ENCODE measurements at places on chromosomes 1 and 21. TPM values are rescaled to one million over a fixed set of nuclear protein-coding genes. Genes with fewer than 3 reads are reported as not detected.

FAM229A gene
- 1.6 TPM for total RNA-seq

AIM2 gene
- under 0.01 TPM for total RNA-seq

CAMTA1 gene
- total RNA-seq = 51.2 TPM

MACO1 gene
- 17.7 TPM for total RNA-seq

FMO1 gene
- total RNA-seq = not detected

LHX8 gene
- total RNA-seq = not detected

OR14C36 gene
- total RNA-seq = not detected

SERINC2 gene
- 1.8 TPM for total RNA-seq

OR2AK2 gene
- not detected for total RNA-seq

DCST1 gene
- total RNA-seq = not detected

All from endothelial cell of coronary artery (primary cell).